H1 (cell line): ENCODE measurements at places on chromosomes 3 and 15.

DNA sequence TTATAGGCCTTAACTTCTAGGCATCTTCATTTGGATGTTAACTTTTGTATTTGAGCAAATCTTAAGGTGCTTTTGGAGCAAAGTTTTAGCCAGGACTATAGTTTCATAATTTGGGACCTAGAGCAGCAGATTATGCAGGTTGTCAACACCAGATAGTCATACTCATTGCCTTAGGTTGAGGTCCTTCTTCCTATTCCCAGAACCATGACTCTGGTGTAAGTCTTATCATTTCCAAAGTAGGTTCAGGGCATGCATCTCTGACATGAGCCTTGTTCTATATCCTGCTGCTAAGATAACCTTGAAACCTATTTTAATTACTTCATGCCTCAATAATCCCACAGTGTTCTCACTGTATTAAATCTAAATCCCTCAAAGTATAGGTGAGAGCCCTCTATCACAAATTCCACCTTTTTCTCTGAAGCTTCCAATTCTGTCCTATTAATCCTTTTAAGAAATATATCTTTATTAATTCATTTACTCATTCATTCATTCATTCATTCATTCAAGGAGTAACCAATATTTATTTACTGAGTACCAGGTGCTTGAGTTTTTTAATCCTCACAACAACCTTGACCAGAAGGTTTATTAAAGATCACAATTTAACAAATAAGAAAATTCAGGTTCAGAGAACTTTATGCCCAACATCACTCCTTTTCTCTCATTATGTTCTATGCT lies 2.7 kb upstream of the FNDC3B start:
- DNase-seq = no peak

DNA sequence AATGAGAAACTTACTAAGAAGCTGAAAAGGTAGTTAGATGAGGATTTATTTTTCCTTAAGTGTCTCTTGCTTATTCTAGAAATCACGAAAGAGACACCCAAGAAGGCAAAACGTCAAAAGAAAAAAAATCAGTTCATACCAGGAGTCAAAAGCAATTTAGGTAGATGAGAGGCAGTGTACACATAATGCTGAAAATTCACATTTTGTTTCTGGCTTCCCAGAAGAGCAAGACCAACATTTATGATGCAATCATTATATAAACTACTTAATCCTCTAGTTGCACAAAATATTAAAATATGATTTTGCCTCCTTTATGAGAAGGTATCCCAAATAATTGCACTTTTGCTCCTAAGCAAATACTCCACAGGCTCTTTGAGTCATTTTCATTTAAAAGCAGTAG lies 228.0 kb downstream of the FMN1 start:
- no peak for DNase-seq

GRCh38 chr3:23923786-23924185 lies 6.9 kb downstream of the RPL15 start:
- DNase-seq = no peak

DNA sequence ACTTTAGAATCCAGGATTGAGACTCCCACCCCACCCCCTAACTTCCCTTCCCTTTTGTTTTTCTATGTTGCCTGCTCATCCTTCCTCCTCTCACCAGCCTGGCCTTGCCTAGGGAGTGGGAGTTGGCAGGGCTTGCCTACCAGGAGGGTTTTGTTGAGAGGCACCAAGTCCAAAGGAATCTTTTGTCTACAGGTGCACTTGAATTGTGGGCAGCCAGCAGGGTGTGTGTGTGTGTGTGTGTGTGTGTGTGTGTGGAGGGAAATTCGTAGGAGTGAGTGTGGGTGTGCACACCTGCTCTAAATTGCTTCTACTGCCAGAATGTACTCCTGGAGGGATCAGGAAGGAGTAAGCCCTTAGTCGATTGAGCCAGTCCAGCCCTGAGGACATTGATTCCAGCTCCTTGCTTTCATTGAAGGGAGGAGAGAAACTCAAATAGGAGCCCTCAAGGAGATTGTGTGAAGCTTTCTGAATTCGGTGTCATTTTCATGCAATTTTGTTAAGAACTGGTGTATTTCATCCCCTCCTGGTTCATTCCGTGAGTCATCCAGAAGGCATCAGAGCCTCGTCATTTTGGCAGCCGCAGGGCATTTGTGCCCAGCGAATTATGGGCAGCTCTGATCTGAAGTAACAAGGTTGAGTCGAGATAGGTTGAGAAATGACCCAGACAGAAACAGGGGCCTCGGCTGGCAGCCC lies 112.1 kb downstream of the SLCO3A1 start:
- DNase-seq = no peak

DNA sequence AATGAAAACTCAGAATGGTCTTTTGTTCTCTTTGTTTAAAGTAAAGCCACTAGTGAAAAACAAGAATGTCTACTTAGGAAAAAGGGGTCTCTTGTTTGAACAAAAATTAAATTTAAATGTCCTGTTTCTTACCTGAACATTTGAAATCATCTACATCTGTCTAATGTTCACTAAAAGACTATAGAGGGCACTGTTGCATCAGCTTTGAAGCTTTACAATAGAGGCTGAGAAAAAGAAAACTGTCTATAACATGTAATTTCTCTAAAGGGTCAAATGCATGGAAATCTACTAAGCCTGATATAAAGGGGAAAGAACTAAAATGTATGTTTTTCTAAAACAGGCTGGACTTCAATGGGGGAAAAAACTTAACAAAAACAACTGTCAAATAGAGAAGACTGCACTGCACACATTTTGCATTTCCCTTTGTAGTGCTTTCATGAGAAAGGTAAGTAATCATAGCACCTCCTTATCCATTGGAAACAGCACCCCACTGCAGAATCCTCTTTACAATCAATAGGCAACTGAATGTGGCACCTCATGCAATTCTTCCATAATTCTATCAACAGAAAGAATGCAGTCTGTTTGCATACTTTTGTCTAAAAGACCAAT lies 26.3 kb downstream of the DPH6 start:
- no peak for DNase-seq

GRCh38 chr3:86830566-86830965 lies 160.4 kb downstream of the VGLL3 start:
- DNase-seq = no peak

- DNase-seq = no peak
These were observed 73.1 kb upstream of the TSPAN3 start for GRCh38 chr15:77144026-77144425.

DNA sequence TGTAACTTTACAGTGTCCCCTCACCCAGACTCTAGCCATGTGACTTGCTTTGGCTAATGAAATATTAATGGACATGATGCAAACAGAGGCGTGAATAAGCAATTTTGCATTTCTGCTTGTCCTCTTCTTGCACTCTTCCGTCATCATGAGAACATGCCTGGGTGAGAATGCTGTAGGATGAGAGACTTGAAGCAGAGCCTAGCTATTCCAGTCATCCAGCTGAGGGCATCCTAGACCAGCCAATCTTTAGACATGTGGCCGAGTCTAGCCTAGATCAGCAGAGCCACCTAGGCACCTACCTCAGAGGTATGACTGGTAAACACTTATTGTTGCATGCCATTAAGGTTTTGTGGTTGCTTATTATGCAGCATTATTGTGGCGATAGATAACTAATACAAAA lies 450.5 kb upstream of the AZI2 start:
- no peak for DNase-seq

GRCh38 chr3:46848271-46849044 lies 14.8 kb downstream of the MYL3 start:
- peak; percentile 84 for DNase-seq

DNA sequence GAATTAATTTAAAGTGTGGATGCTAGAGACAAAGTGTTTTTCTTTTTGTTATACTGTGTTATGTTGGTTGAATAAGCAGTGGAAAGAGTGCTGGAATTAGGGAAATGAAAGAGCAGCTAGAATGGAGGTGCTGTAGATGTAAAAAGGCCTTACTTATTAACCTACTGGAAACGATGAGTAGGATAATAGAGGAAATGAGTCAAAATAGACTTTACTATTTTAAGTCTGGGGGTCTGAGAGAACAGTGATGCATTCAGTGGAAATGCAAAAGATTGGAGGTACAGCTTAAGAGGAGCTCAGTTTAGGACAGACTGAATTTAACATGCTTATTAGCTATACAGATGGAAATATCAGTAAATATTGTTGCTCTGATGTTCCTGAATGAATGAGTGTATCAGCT lies 674.0 kb downstream of the OTOL1 start:
- no peak for DNase-seq

DNA sequence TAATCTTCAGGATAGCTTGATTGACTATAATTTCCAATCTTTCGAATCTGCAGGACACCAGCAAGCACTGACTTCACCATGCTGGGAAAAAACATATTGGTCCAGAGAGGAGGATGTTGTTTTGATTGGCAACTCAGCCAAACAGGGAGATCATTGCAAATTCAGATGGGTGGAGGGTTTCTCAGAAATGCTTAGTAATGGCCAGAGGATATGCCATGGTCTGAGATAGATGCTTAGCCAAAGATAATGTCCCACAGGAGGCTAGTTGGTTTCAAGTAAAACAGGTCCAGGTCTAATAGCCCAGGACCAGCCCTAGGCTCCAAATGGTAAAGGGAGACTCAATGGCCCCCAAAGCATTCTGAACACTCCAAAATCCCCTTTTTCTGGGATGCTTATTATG lies 46.7 kb upstream of the CCDC80 start:
- DNase-seq = no peak

GRCh38 chr3:48697952-48698351 lies 12.2 kb upstream of the NCKIPSD start:
- no peak for DNase-seq

- no peak for DNase-seq
These were observed 42.4 kb downstream of the TNIK start for GRCh38 chr3:171417813-171418212.

- no peak for DNase-seq
These were observed 841 bp downstream of the POGLUT1 start for GRCh38 chr3:119469418-119470189.

- DNase-seq = no peak
These were observed 3.0 kb upstream of the GPR87 start for GRCh38 chr3:151319628-151320027.

- DNase-seq = no peak
These were observed 332.3 kb downstream of the FOXP1 start for GRCh38 chr3:71251156-71251775.

DNA sequence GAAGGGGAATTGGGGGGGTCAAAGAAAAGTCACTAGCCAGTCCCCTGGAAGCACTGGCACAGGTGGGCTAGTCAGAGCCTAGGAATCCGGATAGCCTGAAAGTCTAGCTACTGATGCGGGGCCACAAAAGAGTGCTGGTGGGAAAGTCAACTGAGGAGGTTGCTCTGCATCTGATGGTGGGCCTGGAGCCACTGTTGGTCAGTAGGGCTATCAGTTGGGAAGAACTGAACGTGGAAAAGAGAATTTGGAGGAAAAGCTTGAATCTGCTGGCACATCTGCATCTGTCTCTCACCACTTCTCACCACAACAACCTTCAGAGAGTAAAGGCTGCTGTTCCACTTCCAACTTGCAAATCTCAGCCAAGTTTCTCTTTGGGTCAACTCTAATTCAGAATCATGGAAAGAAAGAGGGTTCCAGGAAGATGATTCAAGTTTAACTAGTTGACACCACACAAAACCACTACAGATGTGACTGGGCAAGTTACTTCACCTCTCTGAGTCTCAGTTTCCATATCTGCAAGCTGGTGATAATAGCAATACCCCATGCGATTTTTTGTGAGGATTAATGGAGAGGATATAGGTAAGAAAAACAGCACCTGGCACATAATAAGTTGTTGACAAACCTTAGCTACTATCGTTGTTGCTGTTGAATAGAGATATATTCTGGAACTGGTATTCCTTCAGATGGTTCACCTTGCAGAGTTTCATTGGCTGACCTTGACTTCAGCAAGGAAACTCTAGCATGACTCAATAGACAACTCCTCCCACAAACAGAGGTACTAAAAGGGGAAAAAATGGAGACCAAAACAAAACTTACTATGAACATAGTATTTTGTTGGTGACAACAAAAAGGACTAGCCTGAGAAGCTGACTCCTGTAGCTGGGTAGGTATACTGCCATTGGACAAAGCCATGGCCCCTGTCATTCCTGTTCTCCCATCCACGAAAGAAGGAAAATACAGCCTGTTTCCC lies 280.2 kb upstream of the STT3B start:
- DNase-seq = no peak

GRCh38 chr15:31499236-31499952 lies 172.8 kb downstream of the KLF13 start:
- DNase-seq = no peak

- peak; percentile 95 for DNase-seq
These were observed 19.8 kb upstream of the NUDT16 start for GRCh38 chr3:131361464-131362421.

DNA sequence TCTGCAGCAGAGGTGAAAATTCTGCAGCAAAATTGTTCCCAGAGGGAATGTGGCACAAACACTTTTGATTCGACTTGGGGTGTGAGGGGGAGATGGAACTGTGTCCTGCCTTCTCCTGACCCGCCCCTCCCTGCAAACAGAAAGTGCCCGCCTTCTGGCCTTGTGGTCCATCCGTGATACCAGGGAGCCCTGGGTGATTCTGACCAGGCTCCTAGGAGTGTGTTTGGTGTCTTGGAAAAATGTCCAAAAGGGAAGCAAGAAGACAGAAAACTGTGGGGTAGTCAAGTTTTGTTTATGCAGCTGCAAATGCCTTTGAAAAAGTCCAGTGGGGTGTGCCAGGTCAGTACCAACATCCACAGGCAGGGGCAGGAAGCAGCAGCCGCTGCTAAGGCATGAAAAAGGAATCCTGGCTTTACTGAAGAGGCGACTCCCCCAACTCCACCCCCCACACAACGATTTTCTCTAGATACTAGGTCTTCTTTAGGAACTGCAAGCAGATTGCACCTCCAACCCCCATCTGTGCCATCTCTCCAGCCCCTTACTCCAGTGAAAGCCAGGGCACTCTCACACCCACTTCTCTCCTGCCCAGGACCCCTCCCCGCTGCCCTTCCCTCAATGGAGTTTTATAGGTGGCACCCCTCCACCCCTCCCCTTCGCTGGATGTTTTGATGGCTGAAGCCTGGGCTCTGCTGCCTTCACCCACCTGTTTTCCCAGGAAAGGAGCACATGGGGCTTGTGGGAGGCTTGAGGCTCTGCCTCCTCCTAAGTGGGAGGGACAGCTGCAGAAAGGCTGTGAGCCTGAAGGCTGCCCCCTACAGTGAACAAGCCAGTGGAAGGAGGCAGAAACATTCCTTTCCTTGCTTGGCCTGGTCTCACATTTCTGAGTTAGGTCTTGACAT lies 82.4 kb upstream of the HERC1 start:
- peak; percentile 68 for DNase-seq

GRCh38 chr3:155441506-155441905 lies 148.0 kb upstream of the STRIT1 start:
- DNase-seq = no peak

DNA sequence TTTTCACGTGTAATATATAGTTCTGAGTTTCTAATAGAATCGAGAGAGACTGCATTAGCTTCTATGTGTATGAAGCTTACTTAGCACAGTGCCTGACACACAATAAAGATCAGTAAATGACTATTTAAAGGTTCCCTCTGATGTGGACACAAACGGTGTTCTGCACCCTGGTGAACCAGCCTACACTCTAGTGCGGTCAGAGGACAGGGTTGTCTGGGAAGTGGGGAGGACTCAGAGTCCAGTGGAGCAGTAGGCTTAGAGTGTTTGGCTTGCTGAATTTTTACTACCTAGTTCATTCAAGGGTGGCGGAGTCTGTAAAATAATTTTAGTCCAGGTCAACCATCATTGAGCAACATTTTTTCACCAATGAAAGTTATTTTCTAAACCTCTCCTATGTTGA lies 77.8 kb downstream of the DIPK2A start:
- no peak for DNase-seq

- no peak for DNase-seq
These were observed 193.5 kb downstream of the FOXP1 start for GRCh38 chr3:71389911-71390573.

- no peak for DNase-seq
These were observed 304.0 kb downstream of the UACA start for GRCh38 chr15:70459312-70459711.

- no peak for DNase-seq
These were observed 3.1 kb downstream of the PCYT1A start for GRCh38 chr3:196284396-196284795.
